ENCODE measurements at places on chromosomes 1 and 21.

GRCh38 chr1:23472351-23473036 is 11.5 kb downstream of the ASAP3 start:
- DNase-seq: no peak

GRCh38 chr1:53375440-53375839 is 47.6 kb upstream of the LRP8 start:
- no peak for DNase-seq

GRCh38 chr1:236457775-236458174 is 63.7 kb downstream of the EDARADD start:
- DNase-seq: no peak

DNA sequence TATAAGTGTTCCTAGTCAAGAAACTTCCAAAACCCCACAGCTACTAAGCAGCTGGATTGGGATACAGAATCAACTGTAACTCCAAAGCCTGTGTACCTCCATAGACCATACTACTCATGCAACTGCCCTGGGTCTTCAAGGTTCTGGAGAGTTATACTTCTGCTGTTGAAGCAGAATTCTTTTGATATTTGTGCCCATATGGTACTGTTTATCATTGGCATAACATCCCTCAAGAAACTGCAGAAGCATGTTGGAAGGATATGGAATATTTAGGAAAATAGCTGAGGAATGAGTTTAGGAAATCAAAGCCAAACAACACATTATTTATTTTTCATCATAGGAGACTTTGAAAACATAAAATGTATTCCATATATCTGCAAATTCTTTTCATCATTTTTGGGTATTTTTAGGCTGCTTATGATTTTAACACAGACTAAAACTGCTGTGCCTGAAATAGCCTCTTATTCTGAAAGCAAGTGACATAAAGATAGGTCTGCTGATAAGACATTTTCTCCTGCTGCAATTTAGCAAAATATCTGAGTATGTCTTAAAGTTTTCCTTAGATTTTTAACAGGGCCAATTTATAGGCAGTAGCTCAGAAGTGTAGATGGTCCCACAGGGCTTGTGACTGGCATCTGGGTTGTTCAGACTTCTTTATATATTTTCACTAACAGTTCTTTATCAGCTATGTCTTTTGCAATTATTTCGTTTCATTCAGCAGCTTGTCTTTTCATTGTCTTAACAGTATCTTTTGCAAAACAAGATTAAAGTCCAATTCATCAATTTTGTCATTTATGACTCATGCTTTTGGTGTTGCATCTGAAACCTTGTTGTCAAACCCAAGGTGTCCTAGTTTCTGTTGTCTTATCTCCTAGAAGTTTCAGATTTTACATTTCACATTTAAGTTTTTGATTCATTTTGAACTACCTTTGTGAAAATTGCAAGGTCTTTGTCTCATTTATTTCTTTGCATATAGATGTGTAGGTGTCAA is 41.1 kb upstream of the ZNF124 start:
- DNase-seq: no peak

GRCh38 chr1:4053160-4053748 is 153.2 kb upstream of the C1orf174 start:
- no peak for DNase-seq

DNA sequence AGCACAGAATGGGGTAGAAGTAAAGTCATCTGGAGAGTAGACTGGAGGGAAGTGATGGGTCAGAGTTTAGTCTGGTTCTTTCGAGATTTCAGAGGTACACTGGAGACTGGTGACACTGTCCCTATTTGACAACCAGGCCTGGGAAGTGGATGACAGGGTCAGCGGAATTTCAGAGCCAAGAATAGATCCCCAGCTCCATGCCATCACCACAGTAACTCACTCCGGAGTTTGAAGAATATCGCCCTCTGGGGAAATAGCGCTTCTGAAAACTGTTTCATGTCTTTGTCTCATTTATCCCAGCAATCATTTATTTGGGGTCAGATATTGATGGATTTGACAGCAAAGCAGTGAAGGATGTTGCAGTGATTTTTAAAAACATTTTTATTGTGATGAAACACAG is 7.6 kb upstream of the NFASC start:
- no peak for DNase-seq

DNA sequence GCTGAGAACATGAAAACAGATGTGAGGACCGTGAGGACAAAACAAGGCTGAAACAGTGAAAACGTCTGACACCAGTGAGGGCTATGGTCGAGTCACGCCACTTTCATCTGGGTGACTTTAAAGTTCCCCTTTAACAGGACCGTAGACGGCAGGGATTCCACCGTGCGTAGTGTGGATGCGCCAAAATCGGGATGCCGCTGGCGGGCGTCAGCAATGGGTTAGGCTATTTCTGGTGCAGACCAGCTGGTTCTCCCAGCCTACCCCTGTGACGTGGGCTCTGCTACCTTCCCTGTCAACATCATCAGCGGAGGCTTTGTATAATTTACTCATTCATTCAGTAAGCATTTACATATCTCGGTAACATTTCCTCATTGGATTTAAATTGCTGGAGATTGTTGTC is 246.6 kb upstream of the AJAP1 start:
- DNase-seq: no peak

DNA sequence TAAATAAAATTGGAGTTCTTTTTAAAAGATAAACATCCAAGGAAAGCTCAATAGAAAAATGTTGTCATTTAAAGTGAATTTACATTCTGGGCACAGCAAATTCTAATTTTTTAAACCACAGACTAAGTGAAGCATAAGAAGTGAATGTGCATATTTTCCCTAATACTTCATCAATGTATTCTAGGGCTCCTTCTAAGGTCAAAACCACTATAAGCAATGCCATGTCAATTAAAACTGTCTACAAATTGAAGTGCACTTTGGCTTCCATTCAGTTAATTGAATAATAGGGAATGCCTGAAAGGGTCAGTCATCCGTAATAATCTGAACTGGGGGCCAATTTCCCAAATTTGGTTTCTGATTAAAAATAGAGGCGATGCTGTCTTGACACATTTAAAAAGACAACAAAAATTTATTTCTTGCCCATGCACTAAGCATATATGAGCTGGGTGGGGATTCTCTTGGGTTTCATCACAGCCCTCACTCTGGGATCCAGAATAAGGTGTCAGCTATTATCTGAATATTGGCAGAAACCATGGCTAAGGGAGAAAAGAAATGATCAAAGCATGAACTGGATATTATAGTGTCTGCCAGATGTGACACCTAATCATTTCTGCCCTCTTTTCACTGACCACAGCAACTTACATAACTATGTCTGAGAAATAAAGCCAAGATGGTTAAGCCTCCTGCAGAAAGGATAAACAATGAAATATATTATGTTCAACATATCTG is 660.6 kb upstream of the B3GALT2 start:
- DNase-seq: no peak

- no peak for DNase-seq
These were observed 61.4 kb upstream of the CXADR start for GRCh38 chr21:17451364-17451891.

GRCh38 chr1:2635361-2636010 is 2.7 kb upstream of the MMEL1 start:
- DNase-seq: no peak

All from activated CD8-positive, alpha-beta memory T cell treated with anti-CD3 and anti-CD28 coated beads for 1 hour (primary cell).